ENCODE measurements at places on chromosomes 12 and 14.

DNA sequence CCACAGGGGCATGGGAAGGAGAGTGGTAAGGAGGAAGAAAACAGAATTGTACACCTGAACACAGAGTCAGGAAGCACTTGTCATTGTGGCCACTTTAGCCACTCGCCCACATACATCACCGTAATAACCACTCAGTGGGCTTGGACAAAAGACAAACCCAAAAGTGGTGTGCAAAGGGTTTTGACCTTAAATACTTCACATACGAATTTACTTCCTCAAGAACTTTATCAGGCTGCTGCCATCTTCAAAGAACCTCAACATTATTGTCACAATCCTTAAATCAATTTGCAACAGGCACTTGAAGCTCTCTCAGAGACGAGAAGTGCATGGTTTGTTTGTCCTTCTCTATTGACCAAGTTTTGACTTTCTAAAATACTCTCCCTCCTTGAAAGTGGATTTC lies 187.3 kb upstream of the EGLN3 start:
- DNase-seq, result no peak

- DNase-seq, result no peak
Observed at GRCh38 chr12:101327546-101327945, 47.6 kb downstream of the UTP20 start.

- no peak for DNase-seq
Observed at GRCh38 chr12:113276306-113276705, 55.0 kb downstream of the TPCN1 start.

DNA sequence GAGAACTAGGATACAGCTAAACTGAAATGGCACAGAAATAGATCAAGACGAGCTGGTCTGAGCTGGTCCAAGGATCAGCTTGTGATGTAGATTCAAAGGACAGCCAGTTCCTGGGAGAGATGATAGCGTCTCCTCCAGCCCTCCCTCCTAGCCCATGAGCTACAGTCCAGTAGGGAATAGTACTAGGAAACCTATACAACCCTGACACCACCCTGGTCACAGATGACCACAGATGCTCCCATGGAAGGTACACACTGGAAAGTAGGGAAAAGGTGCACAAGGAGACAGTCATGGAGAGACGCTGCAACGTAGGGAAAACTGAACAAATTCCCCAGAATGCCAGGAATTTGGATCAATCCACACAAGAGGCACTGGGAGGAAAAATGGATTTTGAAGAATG lies 6.9 kb downstream of the GCH1 start:
- DNase-seq, result no peak

DNA sequence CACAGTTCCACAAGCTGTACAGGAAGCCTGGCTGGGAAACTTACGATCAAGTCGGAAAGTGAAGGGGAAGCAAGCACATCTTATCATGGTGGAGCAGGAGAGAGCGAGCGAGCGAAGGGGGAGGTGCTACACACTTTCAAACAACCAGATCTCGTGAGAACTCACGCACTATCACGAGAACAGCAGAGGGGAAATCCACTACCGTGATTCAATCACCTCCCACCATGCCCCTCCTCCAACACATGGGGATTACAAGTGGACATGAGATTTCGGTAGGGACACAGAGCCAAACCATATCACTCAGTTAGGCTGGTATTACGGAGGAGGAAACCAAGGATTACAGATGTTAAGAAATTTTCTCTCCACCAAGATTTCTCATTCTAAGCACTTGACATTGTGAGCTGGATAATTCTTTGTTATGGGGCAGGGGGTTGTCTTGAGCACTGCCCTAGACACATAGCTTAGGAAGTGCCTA lies 262.0 kb upstream of the G2E3 start:
- no peak for DNase-seq

DNA sequence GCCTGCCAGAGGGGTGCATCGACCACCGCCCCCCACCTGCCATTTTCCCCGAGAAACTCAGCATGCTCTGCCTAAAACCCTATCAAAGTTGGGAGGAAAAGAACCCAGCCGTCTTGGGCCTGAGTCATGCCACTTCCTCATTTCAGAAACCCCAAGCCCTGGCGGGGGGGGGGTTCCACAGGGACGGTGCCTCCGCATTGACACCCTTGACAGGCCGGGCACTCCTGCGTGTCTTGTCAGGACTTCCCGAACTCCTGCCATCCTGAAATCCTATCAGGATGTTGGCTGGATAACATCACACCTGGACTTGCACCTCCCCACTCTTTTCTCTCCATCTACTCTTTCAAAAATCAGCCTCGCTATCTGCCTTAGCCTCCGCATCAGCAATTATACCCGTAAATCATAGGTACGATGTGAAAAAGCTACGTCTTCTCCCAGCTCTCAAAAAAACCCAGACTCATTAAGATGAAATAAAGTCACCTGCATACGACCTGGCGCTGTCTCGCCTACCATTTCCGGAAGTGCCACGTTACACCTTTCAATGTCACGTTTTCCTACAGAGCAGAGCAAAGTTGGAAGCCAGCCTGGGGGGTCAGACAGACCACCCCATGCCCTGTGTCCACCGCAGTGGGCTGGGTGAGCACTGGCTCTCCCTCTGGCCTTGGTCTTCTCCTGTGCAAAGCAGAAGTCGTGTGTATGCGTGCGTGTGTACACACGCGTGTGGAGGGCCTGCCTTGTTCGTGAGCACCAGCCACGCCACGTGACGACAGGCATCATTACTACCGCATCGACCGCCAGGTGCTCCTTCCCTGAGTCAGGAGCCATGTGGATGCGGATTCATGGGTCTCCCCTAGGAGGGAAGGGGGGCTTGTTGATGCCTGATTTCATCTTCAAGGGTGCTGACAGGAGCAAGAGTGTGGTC lies 96.7 kb downstream of the RFLNA start:
- no peak for DNase-seq

GRCh38 chr12:113466454-113467141 lies 5.1 kb downstream of the LHX5 start:
- DNase-seq, result no peak

DNA sequence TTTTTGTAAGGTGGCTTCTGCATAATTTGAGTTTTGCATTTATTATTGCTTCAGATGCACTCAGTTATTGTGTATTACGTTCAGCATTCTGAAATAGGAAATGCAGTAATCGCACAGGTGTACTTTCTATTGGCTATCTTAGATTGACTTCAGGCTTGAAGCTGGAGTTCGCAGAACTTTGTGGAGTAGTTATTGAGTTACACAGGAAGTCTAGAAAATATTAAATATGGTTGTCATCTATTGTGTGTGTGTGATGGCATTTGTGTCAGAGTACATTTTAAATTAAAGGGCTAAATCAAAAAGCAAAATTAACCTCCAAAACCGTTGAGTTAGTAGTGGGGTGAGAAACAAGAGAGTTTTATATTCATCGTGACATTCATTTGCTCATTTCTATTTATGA lies 2.7 kb downstream of the ARID2 start:
- no peak for DNase-seq

DNA sequence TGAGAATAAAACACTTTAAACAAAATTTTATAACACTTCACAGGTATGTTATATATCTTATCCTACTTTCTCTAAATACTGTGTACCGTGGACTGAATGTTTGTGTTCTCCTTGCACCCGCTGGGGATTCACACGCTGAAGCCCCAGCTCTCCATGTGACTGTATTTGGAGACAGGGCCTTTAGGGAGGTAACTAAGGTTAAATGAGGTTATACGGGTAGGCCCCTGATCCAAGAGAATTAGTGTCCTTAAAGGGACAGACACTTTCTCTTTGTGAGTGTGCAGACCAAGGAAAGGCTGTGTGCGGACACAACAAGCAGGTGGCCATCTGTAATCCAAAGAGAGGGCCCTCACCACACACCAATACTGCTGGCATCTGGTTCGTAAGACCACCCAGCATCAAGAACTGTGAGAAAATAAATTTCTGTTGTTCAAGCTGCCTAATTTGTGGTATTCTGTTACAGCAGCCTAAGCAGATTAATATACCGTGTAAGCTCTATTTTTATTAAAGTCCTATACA lies 70.1 kb upstream of the TTC7B start:
- DNase-seq, result no peak

DNA sequence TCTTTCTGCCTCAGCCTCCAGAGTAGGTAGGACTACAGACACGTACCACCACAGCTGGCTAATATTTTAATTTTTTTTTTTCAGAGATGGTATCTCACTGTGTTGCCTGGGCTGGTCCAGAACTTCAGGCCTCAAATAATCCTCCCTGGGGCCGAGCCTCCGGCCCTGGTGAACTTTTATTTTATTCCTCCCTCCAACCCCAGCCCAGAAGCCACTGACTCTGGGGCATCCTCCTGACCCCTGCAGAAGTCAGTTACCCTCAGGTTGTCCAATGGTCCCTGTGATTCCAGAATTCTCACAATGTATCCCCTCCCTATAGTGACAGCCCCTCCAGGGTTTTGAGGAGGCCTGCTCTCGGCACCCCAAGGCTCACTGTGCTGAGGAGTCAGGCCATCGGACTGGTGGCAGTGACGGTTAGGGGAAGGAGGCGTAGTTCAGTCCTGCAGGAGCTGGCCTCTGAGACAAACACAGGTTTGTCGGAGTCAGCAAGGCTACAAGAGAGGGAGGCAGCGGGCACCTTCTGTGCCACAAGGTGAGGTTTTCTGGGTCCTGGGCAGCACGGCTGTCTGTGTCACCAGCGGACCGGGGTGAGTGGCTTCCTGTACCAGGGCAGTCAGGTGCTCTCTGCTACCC lies 19.4 kb upstream of the FIGNL2 start:
- DNase-seq, result no peak

Measured in brain pericyte (primary cell).